ENCODE measurements at places on chromosomes 5 and 9.

DNA sequence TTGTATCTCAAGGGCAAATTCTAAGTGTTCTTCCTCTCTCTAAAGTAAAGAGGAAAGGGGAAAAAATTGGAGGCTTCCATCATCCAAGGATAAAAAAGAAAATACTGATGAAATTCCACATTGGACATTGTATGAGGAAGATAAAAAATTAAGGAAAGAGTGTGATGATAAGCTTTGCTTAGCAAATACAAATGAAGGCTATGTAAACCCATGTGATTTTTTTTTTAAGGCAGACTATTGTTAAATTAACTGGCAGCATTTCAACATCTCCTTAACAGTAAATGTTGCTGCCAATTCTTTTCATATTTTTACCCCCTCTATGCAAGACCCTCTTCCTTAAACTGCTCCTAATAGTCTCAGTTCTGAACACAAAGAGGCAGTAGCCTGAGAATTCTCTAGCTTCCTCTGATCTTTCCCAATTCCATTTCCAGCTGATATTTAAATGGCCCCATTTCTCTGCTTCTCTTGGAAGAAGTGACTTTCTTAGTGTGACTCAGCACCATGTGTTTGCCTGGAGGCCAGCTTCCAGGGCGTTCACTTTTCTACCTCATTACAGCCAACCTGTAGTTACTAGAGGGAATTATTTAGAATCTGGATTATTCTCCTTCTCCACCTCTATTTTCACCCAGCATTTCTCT lies 159.7 kb downstream of the TLE1 start:
- DNase-seq = no peak

DNA sequence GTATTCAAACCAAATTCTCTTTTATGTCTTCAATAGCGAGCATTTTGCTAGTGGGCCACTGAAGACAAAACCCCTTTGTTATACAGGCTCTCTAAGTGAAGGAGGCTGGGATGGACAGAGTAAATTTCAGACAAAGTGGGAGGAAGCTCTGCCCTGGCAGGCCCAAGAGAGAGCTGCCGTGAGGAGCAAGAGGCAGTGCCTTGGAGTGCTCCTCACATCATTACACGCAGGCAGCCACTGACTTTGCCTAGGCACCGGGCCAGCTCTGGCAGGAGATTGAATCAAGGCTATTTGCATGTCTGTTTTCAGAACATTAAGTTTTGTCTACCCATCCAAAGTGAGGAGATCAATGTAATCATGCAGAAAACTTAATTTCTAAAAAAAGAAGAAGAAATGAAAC lies 167.7 kb downstream of the CCDC192 start:
- DNase-seq = no peak

GRCh38 chr5:10639846-10640368 lies 76.0 kb downstream of the ANKRD33B start:
- DNase-seq = no peak

DNA sequence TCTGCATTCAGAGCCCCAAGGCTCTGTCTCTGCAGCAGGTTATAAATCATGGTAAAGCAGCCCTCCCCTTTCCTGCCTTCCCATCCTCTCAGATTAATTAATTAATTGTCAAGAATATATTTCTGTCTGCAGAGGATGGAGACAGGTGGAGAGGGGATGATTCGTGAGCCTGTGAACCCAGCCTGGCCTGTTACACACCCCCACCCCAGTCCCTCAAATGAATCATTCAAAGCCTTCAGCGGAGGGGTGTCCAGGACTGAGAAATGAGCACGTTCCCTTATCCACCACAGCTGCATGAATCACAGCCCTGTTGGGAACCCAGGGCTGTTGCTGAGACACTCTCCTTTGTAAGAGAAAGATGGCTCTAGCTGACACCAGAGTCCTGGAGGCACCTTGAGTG lies 56.0 kb downstream of the NIPAL4 start:
- peak; percentile 19 for DNase-seq

DNA sequence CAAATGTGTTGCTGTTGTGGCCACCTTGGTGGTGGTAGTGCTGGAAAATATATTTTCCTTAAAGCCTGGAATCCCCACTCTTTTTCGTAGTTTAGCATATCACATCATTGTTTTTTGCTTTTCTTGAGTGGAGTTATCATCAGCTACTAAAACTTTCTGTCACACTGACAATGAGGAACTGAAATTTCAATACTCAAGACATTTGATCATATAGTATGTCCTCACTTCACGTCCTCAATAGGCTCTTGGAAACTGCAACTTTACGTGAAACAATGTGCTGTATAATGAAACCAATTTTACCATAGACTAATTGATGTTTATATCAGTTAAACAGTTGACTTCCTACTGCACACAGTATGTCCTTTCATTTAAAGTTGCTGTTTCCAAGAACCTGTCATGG lies 265.8 kb downstream of the ADGRV1 start:
- no peak for DNase-seq

DNA sequence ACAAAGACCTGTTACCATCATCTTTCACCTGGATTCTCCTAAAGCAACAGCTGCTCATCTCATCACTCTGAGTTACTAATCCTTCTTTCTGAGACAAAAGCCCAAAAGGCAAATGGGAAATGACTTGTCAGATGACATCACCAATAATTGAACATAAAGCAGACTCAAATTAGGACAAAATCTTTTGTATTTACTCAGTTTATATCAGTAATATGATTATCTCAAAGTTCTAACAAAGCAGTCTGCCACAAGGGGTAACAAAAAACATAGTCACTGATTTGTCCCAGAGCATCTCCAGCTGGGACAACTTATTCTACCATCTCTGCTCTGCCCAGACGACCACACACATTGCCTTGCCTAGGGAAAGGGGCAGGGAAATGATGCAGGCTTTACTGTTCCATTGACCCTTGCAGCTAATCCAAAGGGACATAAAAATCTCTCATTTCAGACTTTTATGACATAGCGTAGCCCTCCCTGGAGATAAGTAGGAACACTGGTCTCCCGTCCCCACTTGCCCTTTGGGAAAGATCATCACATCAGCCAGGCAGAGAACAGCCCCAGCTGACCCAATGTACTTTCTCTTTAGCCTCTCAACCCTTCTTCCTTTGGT lies 249.5 kb upstream of the PTGER4 start:
- DNase-seq = no peak

Data from activated CD8-positive, alpha-beta T cell treated with anti-CD3 and anti-CD28 coated beads for 36 hours (primary cell).